ENCODE measurements at places on chromosomes 4 and X.

DNA sequence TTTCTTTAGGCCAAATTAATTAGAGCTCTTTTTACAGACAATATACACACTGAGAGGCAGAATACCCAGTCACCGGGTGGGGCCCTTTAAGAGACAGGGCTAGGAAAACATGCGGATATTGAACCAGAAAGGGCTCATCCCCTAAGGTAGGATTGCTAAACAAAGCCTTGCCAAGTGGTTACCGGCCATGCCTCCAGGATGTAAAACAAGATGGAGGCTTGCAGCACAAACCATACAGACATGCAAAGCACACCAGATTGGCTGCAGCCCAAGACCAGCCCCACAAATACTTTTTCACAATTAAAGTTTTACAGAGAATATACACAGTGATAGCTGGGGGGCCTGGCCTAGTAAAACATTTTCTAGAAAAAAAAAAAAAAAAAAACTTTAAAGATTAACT, 210.0 kb downstream of the KLHL4 start:
- ATAC-seq = no peak

GRCh38 chr4:2331043-2331420, 69.1 kb upstream of the MXD4 start:
- ATAC-seq = no peak

DNA sequence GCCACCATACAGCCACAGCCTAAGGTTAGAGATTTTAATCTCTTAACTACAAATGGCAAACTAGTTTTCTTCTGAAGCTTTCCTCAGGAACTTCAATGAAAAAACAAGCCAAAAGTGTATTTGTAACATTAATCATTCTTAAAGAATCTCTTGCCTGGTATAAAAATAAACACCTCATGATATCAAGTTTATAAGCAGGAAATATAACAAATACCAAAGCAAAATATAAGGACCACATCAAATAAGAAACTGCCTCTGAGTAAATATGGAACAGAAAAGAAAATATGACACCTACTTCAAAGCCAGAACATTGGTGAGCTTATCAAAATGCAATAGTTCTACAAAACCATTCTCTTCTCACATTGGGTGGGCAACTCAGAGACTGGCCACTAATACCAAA, 89.9 kb downstream of the GPC4 start:
- no peak for ATAC-seq

DNA sequence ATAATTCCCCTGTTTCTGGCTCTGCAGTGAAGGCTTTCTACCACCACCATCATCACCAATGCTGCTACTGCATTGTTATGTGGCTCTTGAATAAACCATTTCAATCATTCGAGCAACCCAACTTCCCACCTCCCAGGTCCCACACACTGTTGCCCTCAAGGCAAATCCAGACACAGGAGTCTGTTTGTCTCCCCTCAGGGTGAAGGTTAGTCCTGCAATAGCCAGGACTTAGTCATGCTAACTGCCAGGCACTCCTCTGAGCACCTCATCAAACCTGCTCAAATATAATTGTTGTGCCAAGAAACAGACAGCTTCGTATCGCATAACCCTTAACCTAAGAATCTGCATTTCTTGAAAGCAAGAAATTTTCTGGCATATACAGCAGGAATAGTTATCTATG, 213.2 kb downstream of the KDR start:
- peak; percentile 62 for ATAC-seq

DNA sequence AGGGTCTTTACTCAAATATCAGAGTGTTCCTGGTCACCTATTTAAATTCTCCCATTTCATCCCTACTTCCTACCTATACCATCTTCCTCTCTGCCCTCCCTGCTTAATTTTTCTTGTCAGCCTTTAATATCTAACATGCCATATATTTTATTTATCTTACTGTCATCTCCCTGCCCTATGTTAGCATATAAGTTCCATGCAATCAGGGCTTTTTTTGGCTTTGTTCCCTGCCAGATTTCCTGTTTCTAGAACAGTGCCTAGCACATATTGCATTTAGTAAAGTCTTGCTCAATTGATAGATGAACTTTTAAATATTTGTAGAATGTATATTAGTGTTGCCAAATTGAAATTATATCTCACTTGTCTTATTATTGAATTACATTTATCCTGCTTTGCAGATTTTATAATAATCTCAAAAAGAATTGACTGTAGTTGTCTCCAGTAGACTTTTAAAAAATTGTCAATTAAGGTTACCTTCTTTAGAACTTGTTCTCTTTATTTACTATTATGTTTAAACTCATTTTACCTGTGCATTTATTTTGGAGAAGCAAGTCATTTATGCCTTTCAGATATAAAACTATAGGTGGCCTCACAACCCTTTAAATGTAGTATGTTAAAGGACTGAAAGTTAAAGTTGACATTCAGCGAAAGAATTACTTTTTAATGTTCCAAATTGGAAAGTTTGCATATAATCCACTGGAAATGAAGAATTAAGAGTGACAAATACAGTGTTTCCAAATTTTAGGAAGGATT, 108.2 kb upstream of the BMPR1B start:
- no peak for ATAC-seq

DNA sequence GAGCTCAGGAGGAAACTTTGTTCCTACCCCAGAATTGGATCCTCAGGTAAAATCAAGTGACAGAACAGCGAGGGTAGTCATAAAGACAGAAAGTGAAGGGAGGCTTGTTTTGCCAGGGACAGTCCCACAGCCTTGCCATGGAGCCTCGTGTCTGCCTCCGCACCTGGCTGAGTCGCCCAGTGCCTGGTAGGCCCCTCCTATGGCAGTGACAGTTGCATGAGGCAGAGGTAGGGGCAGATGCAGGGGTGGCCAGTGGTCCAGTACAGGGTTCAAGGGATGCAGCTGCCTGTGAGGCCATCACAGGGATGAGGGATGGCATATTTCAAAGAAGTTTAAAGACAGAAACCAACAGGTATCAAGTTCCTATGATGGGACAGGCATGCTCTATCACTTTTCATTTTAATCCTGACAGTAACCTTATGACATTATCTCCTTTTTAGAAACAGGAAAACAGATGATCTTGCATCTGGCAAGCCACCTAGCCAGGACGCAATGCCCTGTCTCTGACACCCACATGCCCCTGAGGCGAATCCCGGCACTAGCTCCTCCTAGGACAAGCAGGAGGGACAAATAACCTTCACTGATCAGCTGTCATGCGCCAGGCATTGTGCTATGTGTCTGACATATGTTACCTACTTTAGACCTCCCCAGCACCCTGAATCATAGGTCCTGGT, 127.4 kb upstream of the ENPP6 start:
- no peak for ATAC-seq

GRCh38 chr4:176874721-176875445, 82.2 kb upstream of the VEGFC start:
- ATAC-seq = no peak

GRCh38 chrX:144798972-144799371, 448.3 kb upstream of the SPANXN1 start:
- no peak for ATAC-seq

GRCh38 chrX:16592194-16592770, 57.7 kb upstream of the S100G start:
- no peak for ATAC-seq

- no peak for ATAC-seq
These were observed 311.4 kb upstream of the FSTL5 start for GRCh38 chr4:162475246-162475645.

GRCh38 chr4:41381384-41381783, 124.7 kb downstream of the UCHL1 start:
- no peak for ATAC-seq

- ATAC-seq = peak; percentile 76
These were observed 106.8 kb upstream of the NKX1-1 start for GRCh38 chr4:1512738-1513660.

DNA sequence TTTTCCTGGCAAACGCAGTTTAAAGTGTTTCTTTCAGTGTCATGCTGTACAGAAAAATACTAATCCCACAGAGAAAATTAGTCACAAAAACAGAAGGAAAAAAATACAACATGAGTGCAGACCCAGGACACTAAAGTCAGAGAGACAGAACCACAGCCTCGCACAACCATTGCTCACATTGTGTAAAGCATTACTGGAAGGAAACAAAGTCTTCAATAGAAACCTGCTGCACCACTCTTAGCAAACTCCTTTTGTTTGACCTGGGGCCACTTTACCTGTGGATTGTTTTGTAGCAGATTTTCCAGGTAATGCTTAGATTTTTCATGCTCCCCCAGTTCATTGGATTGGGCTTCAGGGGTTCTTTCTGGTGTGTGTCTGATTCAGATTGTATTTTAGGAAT, 131.8 kb upstream of the TMLHE start:
- ATAC-seq = peak; percentile 48

- no peak for ATAC-seq
These were observed 19.1 kb downstream of the FNIP2 start for GRCh38 chr4:158787709-158788475.

DNA sequence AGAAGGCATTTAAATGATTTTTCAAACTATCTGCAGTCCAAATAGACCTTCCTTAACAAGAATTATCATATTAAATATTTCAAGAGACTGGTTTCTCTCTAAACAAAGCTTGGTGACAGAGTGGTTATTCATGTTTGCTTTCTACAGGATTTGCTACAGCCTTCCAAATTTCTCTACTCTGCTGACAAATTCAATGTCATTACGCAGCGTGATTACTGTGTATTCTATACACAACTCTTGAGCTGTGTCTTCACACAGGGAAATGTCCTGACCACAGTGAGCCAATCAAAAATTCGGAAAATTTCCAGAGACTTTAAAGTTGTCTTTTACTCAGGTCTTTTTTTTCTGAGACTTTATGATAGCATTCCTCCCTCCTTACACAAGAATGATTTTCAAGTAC, 75.6 kb downstream of the EFHC2 start:
- no peak for ATAC-seq

DNA sequence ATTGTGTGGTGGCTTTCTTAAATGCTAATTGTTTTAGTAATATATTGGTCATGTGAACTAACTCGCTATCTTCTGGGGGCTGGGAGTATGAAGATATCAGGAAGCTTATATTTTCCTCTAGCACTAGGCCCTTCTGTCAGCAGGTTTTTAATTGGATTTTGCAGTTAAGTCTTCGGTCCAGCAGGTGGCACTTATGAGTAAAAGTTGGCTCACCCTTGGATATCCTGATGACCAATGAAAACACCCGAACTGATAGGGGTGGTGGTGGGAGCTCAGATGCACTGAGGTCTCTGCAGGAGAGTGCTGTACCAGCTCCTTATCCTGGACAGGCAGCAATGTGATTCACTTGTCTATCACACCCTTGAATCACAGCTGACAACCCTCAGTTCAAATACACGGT, 1365.8 kb upstream of the DIAPH2 start:
- no peak for ATAC-seq

- ATAC-seq = no peak
These were observed 26.0 kb downstream of the BEND2 start for GRCh38 chrX:18194688-18195087.

DNA sequence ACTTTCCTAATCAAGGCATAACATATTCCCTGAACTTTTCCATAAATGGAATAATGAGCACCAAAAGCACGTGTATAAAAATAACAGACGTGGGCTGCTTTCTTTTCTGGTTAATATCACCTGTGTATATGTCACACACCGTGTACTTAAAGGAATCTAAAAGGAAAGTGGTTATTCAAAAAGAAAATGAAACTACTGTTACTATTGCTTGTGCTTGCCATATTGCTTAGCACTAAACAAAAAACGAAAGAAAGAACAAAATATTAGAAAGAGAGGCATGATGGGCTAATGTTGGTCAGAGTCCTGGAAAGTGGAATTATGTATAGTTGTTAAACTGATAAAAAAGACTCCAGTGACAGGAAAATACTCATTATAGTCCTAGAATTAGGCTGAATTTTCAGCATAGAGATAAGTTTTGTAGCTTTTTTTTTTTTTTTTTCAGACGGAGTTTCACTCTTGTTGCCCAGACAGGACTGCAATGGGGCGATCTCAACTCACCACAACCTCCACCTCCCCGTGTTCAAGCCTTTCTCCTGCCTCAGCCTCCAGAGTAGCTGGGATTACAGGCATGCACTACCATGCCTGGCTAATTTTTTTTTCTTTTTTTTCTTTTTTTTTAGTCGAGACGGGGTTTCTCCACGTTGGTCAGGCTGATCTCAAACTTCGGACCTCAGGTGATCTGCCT, 123.2 kb downstream of the PABPC4L start:
- ATAC-seq = no peak

DNA sequence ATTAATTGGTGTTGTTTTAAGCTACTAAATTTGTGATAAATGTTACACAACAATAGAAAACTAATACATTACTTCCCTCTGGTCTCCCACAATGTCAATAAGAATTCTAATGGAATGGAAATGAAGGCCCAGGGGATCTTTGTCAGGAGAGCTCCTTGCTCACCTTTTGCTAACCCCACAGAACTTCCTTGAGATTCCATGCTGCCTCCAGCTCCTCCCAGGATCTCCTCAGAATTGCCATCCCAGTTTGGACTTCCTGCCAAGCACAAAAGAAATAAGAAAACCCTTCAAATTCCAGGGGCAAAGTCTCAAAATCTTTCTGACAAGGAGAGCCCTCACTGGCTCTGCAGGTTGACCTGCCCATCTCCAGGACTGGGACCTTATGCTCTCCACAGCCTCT, 43.2 kb downstream of the ITIH6 start:
- no peak for ATAC-seq

DNA sequence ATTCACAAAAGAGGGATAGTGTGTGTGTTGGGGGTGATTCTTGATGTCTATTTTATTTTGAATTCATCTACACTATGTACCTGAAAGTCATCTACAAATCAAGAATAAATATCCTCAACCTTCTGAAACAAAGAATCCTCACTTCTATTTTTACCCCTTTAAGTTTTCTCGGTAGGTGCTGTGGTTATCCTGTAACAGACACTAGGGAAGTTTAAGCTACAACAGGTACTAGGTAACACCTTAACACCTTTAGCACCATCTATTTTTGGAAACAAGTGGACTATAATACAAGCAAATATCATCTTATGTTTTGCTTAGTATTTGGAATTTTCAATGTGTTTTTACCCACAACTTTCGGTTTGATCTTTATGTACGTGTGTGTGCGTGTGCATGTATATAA, 12.0 kb upstream of the BDH2 start:
- ATAC-seq = no peak

DNA sequence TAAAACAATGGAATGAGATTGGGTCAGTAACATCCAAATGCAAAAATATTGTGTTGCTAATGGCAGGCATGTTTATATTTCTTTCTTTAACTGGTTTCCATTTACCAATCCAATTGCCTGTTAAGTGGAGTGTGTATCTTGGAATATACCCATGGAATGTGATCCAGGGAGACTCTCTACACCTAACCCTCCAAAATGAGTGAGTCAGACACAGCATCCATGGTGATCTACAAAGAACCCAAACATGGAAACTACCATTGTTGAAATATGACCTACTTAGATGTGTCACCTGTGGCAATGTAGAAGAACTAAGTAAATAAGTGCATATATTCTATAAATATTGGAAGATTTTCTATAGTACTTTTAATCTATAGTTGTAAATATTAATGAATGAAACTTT, 110.3 kb downstream of the AREG start:
- ATAC-seq = peak; percentile 29

DNA sequence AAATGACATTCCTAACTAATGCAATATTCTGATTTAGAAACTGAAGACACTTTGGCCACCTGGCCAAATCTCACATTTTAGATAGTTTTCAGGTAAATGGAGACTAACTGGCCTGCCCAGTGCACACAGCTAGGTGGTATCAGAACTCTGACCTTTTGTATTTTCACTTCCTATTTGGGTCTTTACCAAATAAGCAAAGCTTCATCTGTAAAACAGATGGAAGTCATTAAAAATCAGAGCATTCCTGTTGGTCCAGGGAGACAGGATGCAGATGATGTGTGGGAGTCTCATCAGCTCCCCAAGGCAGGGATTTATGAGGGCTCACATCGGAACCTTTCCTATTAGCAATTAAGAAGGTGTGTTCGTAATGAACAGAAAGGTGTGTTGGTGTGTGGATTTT, 57.7 kb downstream of the ARHGAP10 start:
- ATAC-seq = no peak

All from esophagus mucosa (tissue), 1 donor.